ENCODE measurements at places on chromosomes 1 and 21. TPM values are rescaled to one million over a fixed set of nuclear protein-coding genes. Genes with fewer than 3 reads are reported as not detected.

- no peak for DNase-seq
Measured at GRCh38 chr1:89070509-89070908, 5.5 kb upstream of the GBP1 start.

DNA sequence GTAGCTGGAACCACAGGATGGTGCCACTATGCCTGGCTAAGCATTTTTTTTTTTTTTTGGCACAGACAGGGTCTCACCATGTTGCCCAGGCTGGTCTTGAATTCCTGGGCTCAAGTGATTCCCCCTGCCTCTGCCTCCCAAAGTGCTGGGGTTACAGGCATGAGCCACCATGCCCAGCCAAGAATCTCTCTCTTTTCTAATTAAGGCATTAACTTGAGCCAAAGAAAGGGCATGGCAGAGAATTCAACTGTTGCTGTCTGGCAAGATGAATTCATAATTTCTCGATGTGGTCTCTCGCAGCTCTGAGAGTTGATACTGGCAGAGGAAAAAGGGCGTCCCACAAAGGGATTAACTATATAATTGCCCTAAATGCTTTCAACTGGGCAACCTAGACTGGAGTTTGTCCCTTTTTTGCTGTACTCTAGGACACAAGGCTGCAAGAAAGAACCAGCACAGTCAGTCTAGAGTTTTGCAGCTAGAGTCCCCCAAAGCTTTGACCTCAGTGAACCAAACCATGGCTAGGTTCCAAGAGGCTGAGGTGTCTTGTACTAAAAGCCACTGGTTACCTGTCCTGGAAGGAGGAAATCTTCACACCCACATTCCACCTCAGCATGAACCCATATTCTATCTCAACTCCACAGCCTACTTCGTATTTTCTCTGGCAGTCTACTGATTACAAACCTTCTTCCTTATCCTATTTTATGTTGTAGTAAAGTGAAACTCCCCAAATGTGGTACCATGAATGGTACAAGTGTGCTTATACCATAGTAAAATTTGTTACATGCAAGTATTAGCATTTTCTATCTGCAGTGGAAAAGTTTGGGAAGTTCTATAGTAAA is 51.2 kb downstream of the OPTC start:
- DNase-seq: no peak

DNA sequence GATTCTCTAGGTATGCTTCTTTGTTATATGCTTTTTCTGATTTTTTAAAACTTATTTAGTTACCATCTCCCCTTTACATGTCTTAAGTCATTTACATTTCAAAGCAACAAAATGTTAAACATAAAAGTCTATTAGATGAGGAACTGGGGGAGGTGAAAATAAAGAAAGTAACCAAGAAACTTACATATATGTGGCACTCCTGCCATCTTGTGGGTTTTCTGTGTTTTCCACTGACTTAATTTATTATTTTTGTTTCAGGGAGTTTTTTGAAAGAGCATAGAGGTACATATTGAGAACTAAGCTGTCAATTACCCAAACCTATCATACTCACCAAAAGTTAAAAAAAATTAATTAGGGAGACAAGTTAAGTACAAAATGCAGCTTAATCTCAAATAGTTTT is 1531.1 kb downstream of the MRPL39 start:
- peak; percentile 64 for DNase-seq

GRCh38 chr1:82153752-82154151 is 353.0 kb downstream of the ADGRL2 start:
- DNase-seq: no peak

GRCh38 chr1:22044690-22045420 is 7.7 kb upstream of the CDC42 start:
- no peak for DNase-seq

- DNase-seq: no peak
Measured at GRCh38 chr1:223474804-223475203, 81.6 kb downstream of the CCDC185 start.

Gene OR6N1
- not detected for total RNA-seq

GRCh38 chr1:177209357-177209756 is 38.6 kb downstream of the BRINP2 start:
- no peak for DNase-seq

DNA sequence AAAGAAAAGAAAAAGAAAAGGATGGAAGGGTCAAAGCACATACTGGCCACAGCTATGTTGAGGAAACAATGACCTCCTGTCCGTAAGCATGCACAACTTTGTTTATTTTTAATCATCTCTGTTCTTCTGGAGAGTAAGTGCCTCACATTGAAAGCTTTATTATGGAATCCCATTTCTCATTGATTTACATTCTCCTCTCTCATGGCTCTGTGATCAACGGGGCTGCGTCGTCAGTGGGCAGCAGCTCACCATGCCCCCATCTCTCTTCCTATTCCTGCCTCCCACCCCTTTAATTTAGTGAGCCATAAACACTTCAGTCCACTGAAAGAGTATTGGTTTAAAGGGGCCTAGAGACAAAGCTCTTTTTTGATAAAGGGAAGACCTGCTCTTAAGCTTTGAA is 98.9 kb downstream of the KAZN start:
- no peak for DNase-seq

- DNase-seq: no peak
Measured at GRCh38 chr1:156281281-156281680, 1.3 kb downstream of the SMG5 start.

GRCh38 chr21:34925597-34925996 is 123.5 kb downstream of the RUNX1 start:
- DNase-seq: no peak

DNA sequence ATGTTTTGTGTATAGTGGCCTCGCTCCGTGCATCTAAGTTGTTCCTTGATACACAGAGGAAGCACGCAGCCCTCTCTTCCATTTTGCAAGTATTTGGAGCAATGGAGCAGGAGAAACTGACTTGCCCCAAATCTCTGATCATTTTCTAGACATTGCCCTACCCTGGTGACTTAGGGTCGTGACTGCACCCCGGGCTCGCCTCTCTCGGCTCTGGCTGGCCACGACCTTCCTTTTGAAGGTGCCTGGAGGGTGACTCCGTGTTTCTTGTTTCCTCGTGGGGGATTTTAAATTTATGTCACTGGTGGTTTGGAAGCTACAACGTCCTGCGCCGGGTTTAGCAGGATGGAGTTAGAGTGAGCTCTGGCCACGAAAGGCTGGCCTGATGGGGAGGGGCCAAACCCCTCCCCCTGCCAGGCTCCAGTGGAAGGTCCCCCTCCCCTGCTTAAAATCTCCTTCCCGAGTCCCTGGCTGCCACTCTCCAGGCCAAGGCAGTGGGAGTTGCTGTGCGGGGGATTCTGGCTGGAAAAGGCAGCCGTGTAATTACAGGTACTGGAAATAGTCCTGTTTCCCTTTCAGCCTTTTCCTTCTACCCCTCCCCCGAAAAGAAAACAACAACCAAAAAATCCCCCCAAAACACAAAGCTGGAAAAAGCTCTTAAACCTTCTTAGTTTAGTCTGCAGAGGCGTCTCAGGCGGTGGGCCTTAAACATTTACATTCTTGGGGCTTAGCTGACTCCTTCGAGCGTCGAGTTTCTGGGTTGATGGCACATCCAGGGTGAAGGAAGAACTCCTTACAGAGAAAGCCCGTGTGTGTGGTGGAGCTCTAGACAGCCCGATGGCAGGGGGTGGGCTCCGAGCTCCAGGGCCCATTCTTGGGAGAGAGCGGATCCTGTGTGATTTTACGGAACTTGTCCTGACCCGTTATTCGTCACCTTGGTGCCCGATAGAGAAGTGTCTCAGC is 28.1 kb downstream of the SPSB1 start:
- no peak for DNase-seq

Gene NCF2
- 3.0 TPM for total RNA-seq

Gene RAP1GAP
- 0.27 TPM for total RNA-seq

Gene RHD
- under 0.01 TPM for total RNA-seq

DNA sequence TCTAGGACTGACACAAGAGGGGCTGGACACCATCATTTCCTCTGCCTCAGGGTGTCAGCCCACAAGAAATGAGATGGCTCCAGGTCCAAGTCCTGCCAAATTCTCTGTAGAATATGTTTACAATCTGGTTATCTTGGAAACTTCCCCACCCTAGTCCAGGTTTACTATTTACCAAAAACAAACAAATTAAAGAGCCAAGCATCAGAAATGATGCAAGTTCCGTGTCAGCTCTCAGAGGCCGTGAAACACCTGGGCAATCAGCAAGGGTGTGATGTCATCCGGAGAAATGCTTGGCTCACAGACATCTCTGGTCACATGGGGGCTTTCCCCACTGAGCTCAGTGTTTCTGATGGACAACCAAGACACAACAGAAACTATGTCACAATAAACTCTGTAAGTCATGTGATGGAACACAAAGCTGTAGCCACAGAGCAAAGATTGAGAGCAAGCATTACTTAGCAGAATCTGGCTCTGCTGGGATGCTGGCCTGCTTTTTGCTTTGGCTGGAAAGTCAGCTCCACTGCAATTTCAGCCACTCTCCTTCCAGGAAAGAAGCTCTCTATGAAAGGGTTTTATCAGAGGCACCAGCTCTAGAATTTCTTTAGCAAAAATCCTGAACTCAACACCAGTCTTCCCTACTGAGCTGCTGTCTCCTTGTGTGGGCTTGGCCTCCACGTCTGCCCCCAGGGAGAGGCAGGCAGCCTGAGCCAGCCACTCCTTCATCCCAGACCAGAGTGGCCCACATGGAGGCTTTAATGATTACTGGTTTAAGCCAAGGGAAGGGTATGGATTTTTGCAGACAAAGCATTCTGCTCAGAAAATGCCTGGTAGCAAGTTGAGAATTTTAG is 55.9 kb downstream of the NENF start:
- DNase-seq: peak; percentile 69

Gene HAPLN2
- total RNA-seq: under 0.01 TPM
